SIG-M5 (cell line): ENCODE measurements at places on chromosomes 5 and 9.

DNA sequence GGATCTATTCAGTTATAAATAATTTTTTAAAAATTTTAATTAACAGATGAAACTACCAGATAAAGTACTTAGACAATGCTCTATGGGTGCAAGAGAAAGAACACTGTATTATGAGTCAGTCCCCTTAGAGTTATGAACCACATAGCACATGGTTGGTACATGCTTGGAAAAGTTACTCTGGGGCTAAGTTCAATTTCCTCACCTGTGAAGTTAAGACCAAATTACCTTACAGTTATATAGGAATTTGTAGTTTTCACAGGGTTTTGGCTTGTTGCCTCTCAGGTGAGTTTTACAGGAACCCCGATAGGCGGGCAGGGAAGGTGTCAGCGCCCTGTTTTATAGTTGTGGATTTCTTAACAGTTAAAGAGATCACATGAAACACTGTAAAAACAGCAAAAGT, 1.2 kb downstream of the PANK3 start:
- DNase-seq = no peak

GRCh38 chr5:64690417-64691151, at the start of gene SHISAL2B:
Gene SHISAL2B (plus strand): TSS chr5:64690503. CDS start chr5:64690624, 121 bp downstream.
- DNase-seq = no peak

- DNase-seq = no peak
These were observed 254.8 kb downstream of the CDK5RAP2 start for GRCh38 chr9:120324996-120325642.

- DNase-seq = no peak
These were observed 603.9 kb downstream of the CDH12 start for GRCh38 chr5:22249209-22249729.

- no peak for DNase-seq
These were observed 28.7 kb downstream of the DHX29 start for GRCh38 chr5:55278778-55279177.

- no peak for DNase-seq
These were observed 229.5 kb downstream of the KIAA0825 start for GRCh38 chr5:94388773-94389514.

GRCh38 chr9:21856301-21857094, 54.1 kb downstream of the MTAP start:
- DNase-seq = no peak

DNA sequence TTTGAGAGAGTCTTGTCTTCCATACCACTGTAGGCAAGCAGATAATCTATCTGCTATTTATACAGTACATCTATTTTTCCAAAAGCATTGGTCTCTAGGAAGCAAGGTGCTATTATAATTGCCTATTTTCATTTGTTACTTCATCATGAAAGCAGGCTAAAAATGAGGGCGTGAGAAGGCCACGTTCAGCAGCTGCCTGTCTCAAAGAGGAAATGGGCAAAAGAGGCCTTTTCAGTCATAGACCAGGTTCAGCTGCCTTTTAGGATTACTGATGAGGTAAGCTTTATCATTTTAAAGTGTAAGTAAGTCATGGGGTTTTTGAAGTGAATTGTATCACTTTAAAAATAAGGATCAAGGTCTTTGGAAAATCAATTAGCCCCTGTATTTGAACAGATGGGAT, 1091.1 kb upstream of the DMAC1 start:
- DNase-seq = no peak

GRCh38 chr5:17364987-17365810, 132.8 kb upstream of the TAF11L2 start:
- no peak for DNase-seq

GRCh38 chr5:115636008-115636407, 10.2 kb upstream of the TMED7 start:
- no peak for DNase-seq

DNA sequence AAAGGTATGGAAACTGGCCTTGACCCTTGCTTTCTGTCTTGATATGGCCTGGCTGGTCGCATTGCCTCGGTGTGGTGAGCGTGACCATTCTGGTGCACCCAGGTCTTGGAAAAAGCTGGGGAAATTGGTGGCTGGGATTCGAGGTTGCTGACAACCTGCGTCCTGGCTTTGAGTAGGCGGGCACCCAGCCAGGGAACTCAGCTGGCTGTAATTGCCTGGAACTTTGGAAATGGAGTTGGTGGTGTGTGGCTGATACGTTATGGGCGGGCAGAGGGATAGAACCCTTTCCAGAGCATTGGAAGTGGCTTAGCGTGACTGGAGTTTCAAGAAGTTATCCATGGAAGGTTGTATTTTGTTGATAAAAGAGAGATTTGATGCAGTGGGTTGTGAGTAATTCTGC, 35.2 kb downstream of the KCNMB1 start:
- DNase-seq = no peak

DNA sequence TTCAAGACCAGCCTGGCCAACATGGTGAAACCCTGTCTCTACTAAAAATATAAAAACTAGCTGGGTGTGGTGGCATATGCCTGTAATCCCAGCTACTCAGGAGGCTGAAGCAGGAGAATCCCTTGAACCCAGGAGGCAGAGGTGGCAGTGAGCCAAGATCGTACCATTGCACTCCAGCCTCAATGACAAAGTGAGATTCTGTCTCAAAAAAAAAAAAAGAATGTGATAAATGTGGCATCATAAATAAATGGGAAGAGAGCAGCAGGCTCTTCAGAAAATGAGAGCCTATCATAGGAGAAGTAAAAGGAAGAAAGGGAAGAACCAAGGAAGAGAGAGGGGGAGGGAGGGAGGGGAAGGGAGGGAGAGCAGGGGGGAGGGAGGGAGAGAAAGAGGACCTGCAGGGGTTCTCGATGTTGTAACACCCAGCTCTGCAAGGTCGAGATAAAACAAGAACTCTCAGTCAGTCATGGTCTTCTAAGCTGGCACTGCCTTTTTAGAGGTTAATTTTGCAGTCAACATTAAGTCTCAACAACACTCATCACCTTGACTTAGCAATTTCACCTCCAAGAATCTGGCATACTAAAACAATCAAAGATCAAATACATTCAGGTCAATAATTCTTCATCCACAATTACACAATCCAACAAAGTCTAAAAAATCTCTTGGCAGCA, 68.7 kb upstream of the SIMC1 start:
- DNase-seq = no peak

GRCh38 chr5:82858151-82859025, 218.8 kb downstream of the TMEM167A start:
- DNase-seq = no peak

- DNase-seq = peak; percentile 73
These were observed 244.4 kb downstream of the MAST4 start for GRCh38 chr5:66840511-66841013.

DNA sequence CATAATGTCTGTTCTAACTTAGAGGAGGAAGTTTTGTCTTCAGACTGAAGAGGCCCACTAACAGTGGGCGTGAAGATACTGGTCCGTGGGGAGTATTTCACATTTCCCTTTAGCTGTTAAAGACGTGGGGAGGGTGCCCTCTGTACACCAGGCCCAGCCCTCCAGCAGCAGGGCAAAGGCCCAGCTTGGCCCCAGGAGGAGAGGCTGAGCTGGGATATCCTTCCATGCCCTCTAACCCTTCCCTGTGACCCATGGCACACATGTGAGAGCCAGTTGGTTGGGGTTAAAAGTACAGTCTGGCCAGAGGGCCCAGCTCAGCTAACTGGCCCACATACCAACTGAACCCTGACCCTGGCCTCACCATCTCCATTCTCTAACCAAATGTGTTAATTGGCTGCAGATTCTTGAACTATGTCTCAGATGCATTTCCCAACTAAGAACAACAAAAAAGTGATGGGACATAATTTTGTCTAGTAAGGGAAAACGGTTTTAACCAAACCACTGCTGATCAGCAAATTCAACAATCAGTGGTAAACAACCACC, 74.4 kb downstream of the LHFPL2 start:
- no peak for DNase-seq

GRCh38 chr9:727767-728166, 113.7 kb upstream of the DMRT1 start:
- DNase-seq = no peak

GRCh38 chr5:131491749-131492148, 143.3 kb downstream of the RAPGEF6 start:
- DNase-seq = no peak

DNA sequence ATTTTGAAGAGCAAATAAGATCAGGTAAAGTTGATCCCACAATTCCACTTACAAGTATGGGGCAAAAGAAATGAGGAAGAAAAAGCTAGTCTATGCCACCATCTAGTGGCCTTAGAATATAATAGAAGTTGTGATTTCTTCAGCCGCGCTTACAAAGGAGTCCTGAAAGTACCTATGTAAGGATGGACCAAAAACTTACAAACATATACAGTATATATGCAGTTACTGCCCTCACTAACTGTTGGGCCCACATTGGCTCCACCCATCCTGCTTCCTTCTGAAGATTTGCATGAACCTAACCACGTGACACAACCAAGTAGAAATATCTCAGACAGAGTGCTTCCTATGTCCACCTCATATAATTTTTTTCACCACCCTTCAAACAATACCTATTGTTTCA, 11.7 kb upstream of the OR13D1 start:
- no peak for DNase-seq

DNA sequence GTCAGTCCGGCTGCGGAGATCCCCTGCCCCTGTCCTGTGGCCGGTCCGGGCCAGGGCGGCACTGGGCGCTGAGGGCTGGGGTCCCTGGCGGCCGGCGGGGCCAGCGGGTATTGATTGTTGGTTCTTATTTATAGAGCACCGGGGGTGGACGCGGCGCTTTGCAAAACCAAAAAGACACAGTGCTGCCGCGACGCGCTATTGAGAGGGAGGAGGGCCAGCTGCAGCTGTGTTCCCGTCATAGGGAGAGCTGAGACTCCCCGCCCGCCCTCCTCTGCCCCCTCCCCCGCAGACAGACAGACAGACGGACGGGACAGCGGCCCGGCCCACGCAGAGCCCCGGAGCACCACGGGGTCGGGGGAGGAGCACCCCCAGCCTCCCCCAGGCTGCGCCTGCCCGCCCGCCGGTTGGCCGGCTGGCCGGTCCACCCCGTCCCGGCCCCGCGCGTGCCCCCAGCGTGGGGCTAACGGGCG, 2.5 kb downstream of the LRRC26 start:
- DNase-seq = no peak

DNA sequence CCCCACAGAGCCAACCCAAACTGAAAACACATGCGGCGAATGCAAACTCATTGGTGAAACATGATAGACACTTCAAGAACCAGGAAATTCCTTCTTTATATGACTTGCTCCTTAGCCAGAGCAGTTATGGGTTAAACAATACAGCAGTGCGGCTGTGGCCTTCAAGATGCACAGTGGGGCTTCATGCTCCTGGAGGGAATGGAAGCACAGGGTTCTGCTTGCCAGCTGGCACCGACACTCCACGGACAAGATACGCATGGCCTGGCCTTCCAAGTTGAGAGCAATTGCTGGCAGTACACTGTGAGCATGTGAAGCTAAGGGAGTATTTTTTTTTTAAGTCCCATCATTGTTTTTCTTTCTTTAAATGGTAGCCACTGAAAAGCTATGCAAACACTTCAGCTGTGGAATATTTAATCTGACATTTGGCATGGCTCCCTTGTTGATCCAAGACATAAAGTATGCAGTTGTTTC, 451.6 kb upstream of the CD180 start:
- DNase-seq = no peak

- DNase-seq = no peak
These were observed 102.2 kb downstream of the MEGF10 start for GRCh38 chr5:127392762-127393161.

GRCh38 chr9:110025551-110026170, 182.3 kb downstream of the C9orf152 start:
- no peak for DNase-seq

GRCh38 chr9:69130456-69131441, 43.3 kb upstream of the TJP2 start:
- no peak for DNase-seq

- DNase-seq = no peak
These were observed 292.2 kb downstream of the CYLC2 start for GRCh38 chr9:103287361-103287760.

- DNase-seq = no peak
These were observed 40.3 kb downstream of the TPPP start for GRCh38 chr5:652773-653350.

GRCh38 chr5:14928661-14929060, 57.1 kb upstream of the ANKH start:
- no peak for DNase-seq

GRCh38 chr9:69980041-69980440, 63.6 kb upstream of the MAMDC2 start:
- DNase-seq = no peak

- no peak for DNase-seq
These were observed 46.3 kb downstream of the PTCD2 start for GRCh38 chr5:72366324-72366976.

DNA sequence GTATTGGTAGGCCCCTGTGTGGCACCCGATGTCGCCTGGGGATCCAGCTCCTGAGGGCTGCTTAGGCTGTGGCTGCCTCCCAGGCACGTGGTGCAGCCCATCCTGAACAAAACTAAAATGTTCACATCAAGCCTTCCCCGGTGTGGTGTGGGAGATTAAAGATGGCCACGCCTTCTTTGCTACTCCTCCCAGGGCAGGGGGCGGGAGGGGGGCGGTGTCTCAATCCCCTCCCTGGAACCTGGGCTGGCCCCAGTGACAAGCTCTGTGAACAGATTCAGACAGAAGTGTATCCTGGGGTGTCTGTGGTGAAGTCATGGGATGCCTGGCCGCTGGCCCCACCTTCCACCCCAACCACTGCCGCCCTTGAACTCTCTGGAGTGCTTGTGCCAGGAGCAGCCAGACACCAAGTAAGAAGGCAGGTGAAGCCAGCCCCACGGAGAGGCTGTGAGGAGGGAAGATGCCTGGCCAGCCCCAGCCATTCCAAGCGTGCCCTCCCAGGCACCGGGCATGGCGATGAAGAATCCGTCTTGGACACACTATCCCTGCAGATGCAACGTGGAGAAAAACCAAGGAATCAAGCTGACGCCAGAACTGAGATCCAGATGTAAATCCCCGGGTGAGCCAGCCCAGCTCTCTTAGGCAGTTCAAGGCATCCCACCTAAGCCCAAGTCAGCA, 75.8 kb downstream of the AK8 start:
- no peak for DNase-seq

- no peak for DNase-seq
These were observed 80.5 kb upstream of the ANKRD55 start for GRCh38 chr5:56313596-56313995.

- DNase-seq = no peak
These were observed 29.3 kb upstream of the STOM start for GRCh38 chr9:121399126-121399882.

DNA sequence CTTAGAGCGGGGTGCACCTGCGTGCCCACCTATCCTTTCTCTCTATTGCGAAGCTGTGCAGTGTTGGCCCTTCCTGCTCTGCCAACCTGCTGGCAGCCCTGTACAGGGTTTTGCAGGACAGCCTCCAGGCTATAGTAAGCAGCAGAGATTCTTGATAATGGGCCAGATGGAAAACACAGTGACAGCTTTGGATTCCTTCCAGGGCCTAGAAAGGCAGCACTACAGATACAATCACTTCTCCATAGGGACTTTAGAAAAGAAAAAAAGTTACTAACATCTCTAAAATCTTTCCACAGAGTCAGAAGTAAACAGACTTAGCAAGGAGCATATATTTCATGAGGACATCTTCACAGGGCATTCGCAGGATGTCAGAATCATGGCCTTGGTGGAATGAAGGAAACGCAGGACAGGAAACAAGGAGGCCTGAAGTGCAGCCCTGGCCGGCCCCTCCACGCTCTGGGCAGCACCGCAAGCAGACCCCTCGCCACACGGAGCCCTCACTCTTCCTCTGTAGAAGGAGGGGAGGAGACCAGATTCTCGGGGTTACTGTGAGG, 172.1 kb upstream of the GAS1 start:
- no peak for DNase-seq

- DNase-seq = no peak
These were observed 143.6 kb downstream of the MRPS30 start for GRCh38 chr5:44952376-44952775.
